Fibroblast of villous mesenchyme (primary cell): ENCODE measurements at places on chromosomes 7 and 10.

- no peak for DNase-seq
Observed at GRCh38 chr10:83555264-83555663, 584.0 kb upstream of the GHITM start.

DNA sequence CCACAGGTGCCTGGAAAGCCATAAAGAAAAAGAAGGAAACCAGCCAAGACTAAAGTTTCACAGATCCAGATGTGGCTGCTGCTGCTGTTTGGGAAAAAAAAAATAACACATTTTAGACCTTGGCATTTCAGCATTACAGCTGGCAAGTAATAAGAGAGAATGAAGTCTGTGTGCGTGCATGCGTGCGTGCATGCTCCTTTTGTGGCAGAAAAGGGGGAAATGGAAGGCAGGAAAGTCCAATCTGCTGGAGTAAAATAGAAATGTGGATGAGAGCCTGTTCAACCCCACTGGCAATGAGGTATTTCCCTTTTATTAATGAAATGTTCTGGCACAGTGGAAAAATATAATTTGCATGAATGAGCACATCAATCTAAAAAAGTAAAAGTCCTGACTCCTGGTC lies 137.0 kb upstream of the SEMA3A start:
- DNase-seq, result no peak

- no peak for DNase-seq
Observed at GRCh38 chr7:135242096-135242684, 8.6 kb downstream of the STRA8 start.

- DNase-seq, result no peak
Observed at GRCh38 chr10:1399431-1400100, 337.8 kb downstream of the ADARB2 start.

DNA sequence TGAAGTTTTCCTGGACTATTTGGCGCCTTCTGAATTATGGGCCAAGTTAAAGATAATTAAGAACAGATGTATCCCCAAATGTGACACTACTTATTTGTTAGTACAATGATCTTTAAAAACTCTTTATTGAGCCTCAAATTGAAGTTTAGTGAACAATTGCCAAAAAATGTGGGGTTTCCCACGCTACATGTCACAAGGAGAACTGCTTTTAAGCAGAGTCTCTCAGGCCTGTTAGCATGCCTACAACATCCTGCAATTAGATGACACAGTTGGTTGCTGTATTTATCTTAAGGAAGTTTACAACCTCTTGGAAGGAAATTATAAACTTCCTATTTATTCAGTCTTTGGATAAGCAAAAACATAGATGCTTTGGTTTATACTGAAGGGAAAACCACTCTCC lies 733.0 kb downstream of the TNS3 start:
- DNase-seq, result peak; percentile 71

DNA sequence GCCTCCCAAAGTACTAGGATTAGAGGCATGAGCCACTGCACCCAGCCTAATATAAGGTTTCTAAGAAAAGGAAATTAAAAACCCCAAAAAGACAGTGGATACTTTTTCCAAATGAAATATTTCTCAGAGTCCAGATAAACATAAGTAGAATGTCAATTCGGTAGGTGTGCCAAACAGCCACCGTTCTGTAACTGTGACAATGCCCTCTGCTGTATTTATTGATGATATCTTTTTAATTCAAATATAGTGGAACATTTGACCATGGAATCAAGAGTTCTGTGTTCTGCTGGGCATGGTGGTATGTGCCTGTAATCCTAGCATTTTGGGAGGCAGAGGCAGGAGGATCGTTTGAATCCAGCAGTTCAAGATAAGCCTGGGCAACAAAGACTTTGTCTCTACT lies 28.8 kb upstream of the ZRANB1 start:
- DNase-seq, result no peak

DNA sequence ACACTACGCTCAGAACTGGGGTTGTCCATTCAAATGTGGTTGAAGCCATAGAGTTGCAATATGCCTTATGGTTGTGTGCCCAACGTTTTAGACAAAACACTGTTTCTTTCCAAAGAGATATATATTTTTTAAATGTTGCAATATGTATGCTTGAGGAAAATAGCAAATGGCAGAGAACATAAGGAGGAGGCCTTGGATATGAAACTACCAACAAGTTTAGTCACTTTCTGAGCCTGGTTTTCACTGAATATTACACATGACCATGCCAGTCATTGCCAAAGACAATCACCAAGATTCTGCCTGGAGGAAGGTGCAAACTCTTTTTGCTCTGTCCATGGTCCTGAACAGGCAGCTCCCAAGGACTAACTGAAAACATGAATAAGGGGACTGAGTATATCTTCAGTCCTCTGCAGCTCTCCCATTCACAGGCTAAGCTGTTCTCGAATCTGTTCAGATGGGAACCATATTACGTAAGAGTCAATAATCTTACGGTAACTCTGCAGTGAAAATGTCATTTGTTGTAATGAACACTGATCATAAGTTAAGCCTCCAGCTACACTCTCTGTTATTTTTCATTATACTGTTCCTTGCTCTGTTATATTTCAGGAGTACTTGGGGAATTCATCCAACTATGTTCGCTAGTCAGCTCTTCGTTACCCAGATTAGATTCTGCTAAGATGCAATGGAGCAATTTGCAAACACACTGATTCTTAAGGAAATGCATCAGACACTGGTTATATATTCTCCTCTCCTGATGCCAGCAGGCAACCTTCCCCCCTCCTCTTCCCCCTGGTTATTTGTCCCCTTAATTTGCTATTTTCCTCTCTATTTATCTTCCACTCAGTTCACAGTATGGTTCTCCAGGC lies 90.7 kb upstream of the C1QL3 start:
- peak; percentile 64 for DNase-seq

GRCh38 chr10:56927701-56928100 lies 566.6 kb upstream of the ZWINT start:
- no peak for DNase-seq

DNA sequence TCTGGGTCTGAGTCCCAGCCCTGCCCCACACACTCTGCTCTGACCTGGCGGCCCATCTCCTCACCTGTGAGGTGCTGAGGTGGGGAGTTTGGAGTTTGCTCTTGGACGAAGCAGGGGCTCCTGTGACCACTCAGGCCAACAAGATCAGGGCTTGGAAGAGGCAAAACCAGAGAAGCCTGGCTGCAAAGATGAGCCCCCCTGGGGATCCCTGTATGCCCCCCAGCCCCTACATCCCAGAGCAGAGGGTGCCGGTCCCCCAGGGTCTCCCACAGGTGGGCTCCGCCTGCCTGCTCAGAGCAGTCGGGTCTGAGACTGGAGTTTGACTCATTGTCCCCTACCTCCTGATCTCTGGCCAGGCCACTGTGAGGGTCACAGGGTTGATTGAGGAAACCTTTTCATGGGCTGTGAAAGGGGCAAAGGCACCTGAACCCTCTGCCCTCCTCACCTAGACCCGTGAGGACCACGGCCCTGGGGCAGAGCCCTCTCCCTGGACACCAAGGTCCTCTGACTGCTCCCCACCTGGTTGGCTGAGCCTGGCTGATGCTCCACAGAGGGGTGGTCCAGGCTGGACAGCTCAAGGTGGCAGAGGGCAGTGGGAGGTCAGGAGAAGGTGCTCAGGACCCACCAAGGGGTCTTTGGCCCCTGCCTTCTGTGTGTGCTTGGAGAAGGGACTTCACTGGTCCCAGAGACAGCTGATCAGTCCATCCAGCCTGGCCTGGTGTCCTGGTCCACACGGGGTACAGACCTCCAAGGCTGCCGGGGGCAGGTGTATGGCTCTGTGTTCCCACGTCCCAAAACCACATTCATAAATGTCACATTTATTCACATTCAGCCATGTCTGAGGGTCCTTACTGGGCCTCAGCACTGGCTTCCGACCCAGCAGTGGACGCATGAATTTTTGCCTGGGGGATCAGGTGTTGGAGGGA lies 9.1 kb upstream of the SCART1 start:
- DNase-seq, result no peak

- peak; percentile 78 for DNase-seq
Observed at GRCh38 chr10:102580230-102580629, 64.0 kb upstream of the TRIM8 start.

- no peak for DNase-seq
Observed at GRCh38 chr10:128839701-128840100, 627.3 kb upstream of the MGMT start.

DNA sequence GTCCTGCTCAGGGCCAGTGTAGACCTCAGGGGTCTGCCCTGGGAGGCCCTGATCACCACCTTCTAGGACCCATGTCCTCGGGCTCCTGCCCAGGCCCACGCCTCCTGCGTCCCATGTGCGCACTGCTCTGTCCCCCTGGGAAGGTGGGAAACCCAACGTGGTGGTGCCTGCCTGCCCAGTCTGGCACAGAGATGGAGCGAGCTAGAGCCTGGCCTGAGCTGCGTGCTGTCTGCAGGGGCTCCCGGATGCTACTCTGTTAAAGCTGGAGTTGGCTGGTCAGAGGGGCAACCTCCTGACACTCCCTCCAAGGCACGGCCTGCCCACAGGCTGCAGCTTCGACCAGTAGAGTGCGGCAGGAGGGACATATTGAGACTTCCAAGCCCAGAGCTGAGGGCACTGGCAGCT lies 171.7 kb downstream of the DNAJB6 start:
- DNase-seq, result no peak

- DNase-seq, result no peak
Observed at GRCh38 chr10:121695731-121696464, 97.7 kb upstream of the FGFR2 start.

GRCh38 chr7:46257761-46258448 lies 336.8 kb upstream of the IGFBP3 start:
- DNase-seq, result peak; percentile 62

DNA sequence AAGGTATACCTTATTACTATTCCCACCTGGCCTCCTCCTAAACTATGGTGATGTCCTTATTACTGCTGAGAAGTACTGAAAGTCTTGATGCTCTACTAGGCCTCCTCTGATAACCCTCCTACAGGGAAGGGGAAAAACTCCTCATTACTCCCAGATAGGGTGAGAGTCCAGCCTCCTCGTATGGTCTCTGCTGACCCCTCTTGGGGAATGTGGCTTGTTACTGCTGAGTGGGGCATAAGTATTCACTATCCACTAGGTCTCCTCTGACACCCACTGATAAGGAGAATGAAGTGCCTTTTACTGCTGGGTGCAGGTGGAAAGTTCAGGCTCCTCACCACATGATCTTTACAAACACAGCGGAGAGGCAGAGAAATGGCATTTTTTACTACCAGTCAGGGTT lies 222.9 kb downstream of the CHRM2 start:
- DNase-seq, result peak; percentile 69

DNA sequence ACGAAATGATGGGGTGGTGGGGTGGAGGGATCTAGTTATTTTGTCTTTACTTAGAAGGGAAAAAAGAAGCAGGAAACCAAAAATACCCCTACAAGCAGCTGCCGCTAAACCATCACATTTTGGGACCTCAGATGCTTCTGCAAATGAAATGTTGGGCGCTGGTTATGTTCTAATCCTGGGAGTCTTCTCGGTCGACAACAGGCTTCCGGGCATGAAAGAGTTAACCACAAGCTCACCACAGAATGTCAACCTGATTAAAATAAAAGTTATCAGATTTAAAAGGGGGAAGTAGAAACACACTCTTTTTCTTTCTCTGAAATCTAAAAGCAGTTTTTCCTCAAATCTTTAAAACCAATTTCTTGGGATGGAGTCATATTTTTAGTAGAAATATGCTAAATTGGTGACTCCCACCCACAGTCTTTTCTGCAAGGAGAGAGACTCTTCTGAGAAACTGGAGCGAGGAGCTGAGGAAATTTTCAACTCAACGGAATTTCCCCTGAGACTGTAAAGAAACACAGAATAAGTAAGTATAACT lies 16.8 kb downstream of the IL2RA start:
- DNase-seq, result no peak

GRCh38 chr7:148011753-148012152 lies 578.8 kb upstream of the C7orf33 start:
- no peak for DNase-seq

DNA sequence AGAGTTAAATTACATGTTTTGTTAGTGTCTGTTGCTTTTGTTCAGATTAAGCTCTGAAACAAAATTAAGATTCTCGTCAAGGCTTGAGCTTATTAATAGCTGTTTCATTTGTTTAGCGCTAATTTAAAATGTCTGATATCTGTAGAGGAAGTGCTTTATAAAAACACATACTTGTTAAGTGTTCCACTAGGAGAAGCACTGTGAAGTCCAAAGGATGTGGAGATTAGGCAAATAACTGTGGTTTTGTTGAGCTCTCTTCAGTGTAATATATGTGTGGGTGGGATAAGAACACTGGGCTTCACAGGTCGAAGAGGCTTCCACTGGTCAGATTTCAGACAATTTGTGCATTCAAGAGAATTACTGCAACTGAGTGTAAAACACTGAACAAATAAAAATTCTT lies 242.0 kb downstream of the AUTS2 start:
- DNase-seq, result no peak

- DNase-seq, result no peak
Observed at GRCh38 chr10:57663401-57663800, 604.3 kb downstream of the IPMK start.

DNA sequence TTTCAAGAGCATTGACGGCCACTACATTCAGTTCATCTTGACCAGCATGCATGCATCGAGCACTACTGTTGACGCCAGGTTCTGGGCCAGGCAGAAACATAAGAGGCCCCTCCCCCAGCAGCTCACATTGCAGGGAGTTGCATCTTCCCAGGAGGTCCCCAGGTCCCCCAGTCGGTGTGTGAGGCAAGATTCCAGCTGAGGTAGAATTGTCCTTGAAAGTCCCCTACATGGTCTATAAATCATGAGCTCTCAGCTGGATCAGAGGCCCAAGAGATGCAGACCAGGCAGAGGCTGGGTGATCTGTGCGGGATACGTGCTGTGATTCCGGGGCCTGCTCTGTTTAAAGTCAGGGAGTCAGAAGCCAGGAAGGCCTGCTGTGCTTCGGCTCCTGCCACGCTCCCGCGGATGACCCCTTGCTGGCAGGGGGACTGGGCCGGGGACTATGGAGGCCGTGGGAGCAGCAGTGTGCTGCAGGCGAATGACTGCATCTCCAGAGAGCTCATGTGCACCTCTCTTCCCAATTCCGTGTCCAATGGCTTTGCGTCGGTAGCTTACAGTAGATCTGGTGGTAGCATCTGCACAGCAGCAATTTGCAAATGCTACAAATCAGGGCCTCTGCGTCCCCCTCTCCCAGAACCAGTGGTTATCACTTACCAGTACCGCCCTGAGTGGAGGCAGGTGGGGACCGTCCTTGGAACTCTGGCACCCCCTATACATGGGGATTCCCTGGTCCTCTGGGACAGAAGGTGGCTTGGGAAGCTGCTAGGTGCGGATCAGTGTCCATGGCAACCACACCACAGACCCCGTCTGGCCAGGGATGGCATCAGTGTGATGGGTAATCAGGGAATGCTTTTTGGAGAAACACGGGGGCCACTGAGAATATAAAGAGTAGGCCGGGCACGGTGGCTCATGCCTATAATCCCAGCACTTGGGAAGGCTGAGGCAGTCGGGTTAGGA lies 93.6 kb downstream of the RGS10 start:
- DNase-seq, result no peak

GRCh38 chr10:87816898-87817608 lies 973 bp downstream of the ATAD1 start:
- peak; percentile 5 for DNase-seq

GRCh38 chr7:88306590-88307048 lies at the start of gene STEAP4:
Gene STEAP4, minus strand, starts transcription at chr7:88306894. Its CDS starts 22,625 bp downstream, at chr7:88284269.
- peak; percentile 72 for DNase-seq
